A549 treated with ZK216348 at 1 μM for 4 hours (cell line): ENCODE measurements at places on chromosomes 12 and 14. TPM values are rescaled to one million over a fixed set of nuclear protein-coding genes. Genes with fewer than 3 reads are reported as not detected.

Gene JDP2
- total RNA-seq: 26.0 to 44.2 TPM (median 38.3 TPM) in 5 replicates

Gene ACRBP
- total RNA-seq: 0.29 to 0.48 TPM (median 0.38 TPM) in 4 of 5 replicates, not detected in the other

Gene DAO
- not detected in 5 replicates for total RNA-seq

Gene AQP6
- total RNA-seq: not detected in 5 replicates

Gene RD3L
- not detected in 5 replicates for total RNA-seq

Gene CLEC4C
- not detected in 5 replicates for total RNA-seq

Gene CAPZA3
- total RNA-seq: not detected in 5 replicates

Gene CEP83
- 6.0 to 13.5 TPM (median 9.0 TPM) in 5 replicates for total RNA-seq

Gene ZC2HC1C
- total RNA-seq: 3.9 to 5.3 TPM (median 4.1 TPM) in 5 replicates

Gene PELI2
- total RNA-seq: 0.49 to 1.8 TPM (median 1.0 TPM) in 5 replicates

Gene CLEC4D
- total RNA-seq: not detected in 5 replicates

Gene CCDC38
- 0.09 to 0.13 TPM in 2 of 5 replicates, not detected in the others for total RNA-seq

Gene LTB4R
- total RNA-seq: 3.2 to 6.8 TPM (median 5.9 TPM) in 5 replicates

Gene GLI1
- 3.9 to 8.8 TPM (median 7.3 TPM) in 5 replicates for total RNA-seq

Gene GALNT8
- total RNA-seq: not detected in 5 replicates

Gene E2F7
- 4.3 to 9.2 TPM (median 7.7 TPM) in 5 replicates for total RNA-seq
